Stomach (tissue), 19 donors: ENCODE measurements at places on chromosomes 6 and 20. TPM values are rescaled to one million over a fixed set of nuclear protein-coding genes. Genes with fewer than 3 reads are reported as not detected.

The PPIL6 gene
- total RNA-seq, result not detected

GRCh38 chr6:151534576-151534975, 40.8 kb downstream of the CCDC170 start:
- no peak overlapping the region for H3K4me3 ChIP-seq
- H3K27ac ChIP-seq, result no peak overlapping the region
- H3K4me1 ChIP-seq, result no peaks in the 10 kb centered on the region
- no peaks in the 10 kb centered on the region for H3K36me3 ChIP-seq

DNA sequence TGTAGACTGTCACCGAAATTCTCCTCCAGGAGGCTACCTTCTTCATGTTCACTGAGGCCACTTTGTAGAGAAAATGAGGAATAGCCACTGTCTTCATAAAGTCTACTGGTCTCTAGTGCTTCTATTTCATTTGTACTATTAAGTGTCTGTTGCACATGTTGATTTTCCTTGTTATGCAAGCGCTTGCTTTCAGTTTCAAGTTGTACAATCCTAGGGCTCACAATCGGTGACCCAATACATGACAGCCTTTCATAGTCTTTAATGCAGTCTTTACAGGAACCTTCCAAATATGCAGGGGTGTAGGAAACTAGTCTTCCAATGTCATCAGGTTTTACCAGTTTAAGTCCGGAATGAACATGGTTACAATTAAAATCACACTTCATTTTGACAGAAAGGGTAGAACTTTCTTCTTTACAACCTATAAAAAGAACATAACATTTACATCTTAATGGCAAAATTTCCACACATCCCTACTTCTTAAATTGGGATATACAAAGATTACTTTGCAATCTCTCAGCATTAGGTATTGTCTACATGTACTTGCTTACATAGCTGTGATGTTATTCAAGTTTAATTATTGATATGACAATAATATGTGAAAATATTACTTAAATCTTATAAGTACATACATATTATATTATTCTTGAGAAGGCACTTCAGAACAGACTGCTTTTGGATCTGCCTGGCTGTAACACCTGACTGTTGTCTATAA, 7.5 kb downstream of the FBXO5 start:
- peaks cover 12% of the 10 kb centered on the region for H3K4me1 ChIP-seq
- no peak overlapping the region for H3K4me3 ChIP-seq
- peak; percentile 26 for DNase-seq
- H3K27ac ChIP-seq, result peak overlapping the region; percentile 21
- H3K36me3 ChIP-seq, result peaks cover 51% of the 10 kb centered on the region

DNA sequence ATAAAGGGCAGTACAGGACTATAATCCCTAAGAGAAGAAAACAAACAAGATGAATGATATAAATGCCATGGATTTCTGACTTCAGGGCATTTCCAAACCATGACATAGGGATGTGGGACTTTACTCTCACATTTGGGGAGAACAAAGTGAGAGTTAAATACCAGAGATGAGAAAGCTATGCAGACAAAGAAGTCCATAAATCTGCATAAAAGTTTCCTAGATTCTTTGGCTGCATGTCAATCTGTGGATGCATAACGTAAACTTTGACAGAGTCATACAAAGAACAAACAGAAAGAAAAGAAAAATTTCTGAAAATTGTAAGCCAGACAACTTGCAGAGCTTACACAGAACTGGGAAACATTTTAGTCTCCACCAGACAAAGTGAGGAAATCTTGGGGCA, 11.7 kb downstream of the EPM2A start:
- DNase-seq, result no peak
- H3K27me3 ChIP-seq, result no peaks in the 10 kb centered on the region
- no peak overlapping the region for H3K27ac ChIP-seq
- H3K4me3 ChIP-seq, result no peak overlapping the region
- no peaks in the 10 kb centered on the region for H3K36me3 ChIP-seq
- H3K4me1 ChIP-seq, result no peaks in the 10 kb centered on the region

The HAO1 gene
- not detected for total RNA-seq

DNA sequence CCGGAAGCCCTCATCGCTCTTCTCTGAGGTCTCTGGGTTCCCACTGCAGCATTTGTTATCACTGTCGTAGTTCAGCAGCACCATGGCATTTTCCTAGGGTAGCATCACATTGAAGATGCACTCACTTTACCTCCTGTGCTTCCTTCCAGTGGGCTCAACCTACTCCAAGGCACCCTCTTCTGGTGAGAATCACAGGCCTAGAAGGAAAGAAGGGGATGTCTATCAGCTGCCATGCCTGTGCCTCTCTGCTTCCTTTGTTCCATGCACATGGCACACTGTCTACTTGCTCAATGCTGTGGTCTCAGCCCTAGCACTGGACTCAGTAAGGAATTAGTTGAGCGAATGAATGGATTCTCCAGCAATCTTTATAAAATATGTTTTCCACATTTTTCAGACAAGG, 22.6 kb downstream of the CST4 start:
- no peak overlapping the region for H3K4me3 ChIP-seq
- no peaks in the 10 kb centered on the region for H3K36me3 ChIP-seq
- DNase-seq, result no peak
- H3K27me3 ChIP-seq, result no peaks in the 10 kb centered on the region
- H3K27ac ChIP-seq, result no peak overlapping the region
- H3K4me1 ChIP-seq, result no peaks in the 10 kb centered on the region

GRCh38 chr20:4728120-4728760, 6.5 kb downstream of the PRND start:
- DNase-seq, result no peak
- H3K4me1 ChIP-seq, result no peaks in the 10 kb centered on the region
- no peaks in the 10 kb centered on the region for H3K36me3 ChIP-seq
- no peaks in the 10 kb centered on the region for H3K27me3 ChIP-seq

The BPIFB2 gene
- not detected for total RNA-seq

The FNDC1 gene
- not detected for total RNA-seq

The EIF6 gene
- total RNA-seq, result 88.9 TPM

DNA sequence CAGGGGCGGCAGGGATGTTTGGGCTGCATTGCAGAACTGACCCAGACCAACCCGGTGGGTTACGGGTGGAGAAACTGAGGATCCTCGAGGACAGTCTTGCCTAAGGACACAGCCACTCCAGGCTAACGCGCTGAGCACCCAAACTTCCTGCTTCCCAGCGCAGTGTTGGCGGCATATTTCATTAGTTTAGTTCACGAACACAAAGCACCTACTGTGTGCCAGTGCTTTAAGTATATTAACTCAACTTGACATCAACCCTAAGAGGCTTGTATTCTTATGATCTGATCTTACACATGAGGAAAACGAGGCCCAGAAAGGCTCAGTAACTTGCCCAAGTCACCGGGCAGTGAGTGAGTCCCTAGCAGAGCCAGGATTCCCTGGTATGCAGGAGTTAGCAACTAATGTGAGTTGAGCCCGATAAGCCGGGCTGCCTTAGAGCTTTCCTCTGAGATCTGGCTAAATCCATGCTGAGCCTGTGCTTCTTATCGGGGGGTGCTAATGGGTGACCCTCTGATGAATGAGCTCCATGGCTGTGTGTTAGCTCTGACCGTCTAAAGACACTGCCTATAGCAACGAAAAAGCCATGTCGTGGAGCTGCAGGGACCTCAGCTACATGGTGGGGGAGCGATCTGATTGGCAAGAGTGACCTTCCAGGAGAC, 92.7 kb downstream of the CD40 start:
- DNase-seq, result no peak
- H3K4me1 ChIP-seq, result peaks cover 7% of the 10 kb centered on the region
- no peaks in the 10 kb centered on the region for H3K36me3 ChIP-seq
- no peak overlapping the region for H3K4me3 ChIP-seq
- H3K27me3 ChIP-seq, result peaks cover 36% of the 10 kb centered on the region

DNA sequence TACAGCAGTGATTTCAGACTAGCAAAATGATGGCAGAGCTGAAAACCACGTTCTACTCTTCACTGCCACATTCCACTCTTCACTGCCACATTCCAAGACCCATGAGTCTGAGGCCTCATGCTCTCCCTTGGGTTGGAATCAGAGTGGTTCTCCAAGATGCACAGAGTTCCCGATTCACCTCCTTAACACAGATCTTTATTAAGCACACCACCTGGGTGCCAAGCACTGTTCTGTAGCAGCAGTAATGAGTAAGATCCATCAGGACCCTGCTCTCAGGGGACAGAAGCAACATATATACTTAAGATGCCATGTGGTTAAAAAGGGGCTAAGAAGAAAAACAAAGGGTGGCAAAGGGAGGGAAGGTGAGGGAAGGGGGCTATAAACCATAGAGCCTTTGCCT, 26.9 kb downstream of the TSHZ2 start:
- DNase-seq, result no peak
- no peaks in the 10 kb centered on the region for H3K36me3 ChIP-seq
- no peak overlapping the region for H3K27ac ChIP-seq
- H3K27me3 ChIP-seq, result no peaks in the 10 kb centered on the region
- no peaks in the 10 kb centered on the region for H3K4me1 ChIP-seq
- no peak overlapping the region for H3K4me3 ChIP-seq

The AK9 gene
- total RNA-seq, result 15.9 TPM

DNA sequence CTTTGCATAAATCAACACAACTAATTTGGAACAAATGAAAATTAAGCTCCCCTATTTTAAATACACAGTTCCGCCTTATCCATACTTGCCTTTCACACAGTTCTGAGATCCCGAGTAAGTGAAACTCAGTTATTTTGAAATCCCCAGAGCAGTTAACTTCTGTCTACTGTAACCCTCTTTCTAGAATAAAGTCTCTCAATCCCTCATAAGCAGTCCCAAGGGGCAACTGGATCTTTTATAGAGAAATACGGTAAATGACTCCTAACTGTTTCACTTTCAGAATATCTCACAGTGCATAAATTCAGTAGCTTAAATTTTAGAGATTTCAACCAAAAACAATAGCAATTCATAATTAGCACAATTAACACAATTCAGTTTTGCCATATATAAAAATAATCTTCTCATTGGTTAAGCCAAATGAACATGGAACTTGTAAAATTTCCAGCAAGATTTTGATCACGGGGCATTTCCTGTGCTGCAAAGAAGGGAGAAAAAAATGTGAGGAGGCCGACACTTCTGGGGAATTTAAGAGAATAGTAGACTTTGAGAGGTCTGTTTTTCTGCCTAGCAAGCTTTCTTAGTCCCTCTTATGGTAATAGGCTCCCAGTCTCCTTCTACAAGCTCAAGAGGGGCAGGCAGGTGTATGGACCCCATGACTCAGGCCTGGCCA, 78.3 kb downstream of the KIF6 start:
- H3K27me3 ChIP-seq, result no peaks in the 10 kb centered on the region
- no peak overlapping the region for H3K4me3 ChIP-seq
- no peak overlapping the region for H3K27ac ChIP-seq

GRCh38 chr20:13262302-13262650, 41.2 kb downstream of the ISM1 start:
- H3K4me1 ChIP-seq, result no peaks in the 10 kb centered on the region
- H3K27me3 ChIP-seq, result no peaks in the 10 kb centered on the region
- H3K36me3 ChIP-seq, result no peaks in the 10 kb centered on the region
- H3K4me3 ChIP-seq, result no peak overlapping the region
- DNase-seq, result no peak

DNA sequence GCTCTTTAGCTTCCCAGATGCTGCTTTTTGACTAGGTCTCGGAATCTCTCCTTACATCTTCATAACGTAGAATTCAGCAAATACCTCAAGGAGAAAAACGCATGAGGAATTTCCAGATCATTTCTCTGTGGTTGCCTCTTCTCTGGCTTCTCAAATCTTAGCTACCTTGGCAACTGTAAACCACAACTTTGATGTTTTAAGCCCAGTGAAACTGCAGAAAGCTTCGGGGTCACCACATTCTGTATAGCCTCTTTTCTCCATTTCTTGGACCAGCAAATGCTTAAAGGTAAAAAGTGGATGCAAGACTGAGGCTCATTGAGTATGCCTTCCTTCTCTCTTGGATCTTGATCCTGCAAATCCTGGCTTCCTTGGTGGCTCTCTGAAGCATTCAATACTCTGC, 125.5 kb upstream of the FBXL4 start:
- no peaks in the 10 kb centered on the region for H3K4me1 ChIP-seq
- peaks cover 4% of the 10 kb centered on the region for H3K27me3 ChIP-seq
- no peak overlapping the region for H3K4me3 ChIP-seq
- DNase-seq, result no peak
- H3K36me3 ChIP-seq, result no peaks in the 10 kb centered on the region
- no peak overlapping the region for H3K27ac ChIP-seq

The RNF217 gene
- total RNA-seq, result 10.4 TPM

GRCh38 chr6:147003186-147003585, 201.0 kb upstream of the STXBP5 start:
- no peak overlapping the region for H3K27ac ChIP-seq
- no peak overlapping the region for H3K4me3 ChIP-seq
- peaks cover 8% of the 10 kb centered on the region for H3K4me1 ChIP-seq
- no peak for DNase-seq
- no peaks in the 10 kb centered on the region for H3K36me3 ChIP-seq

DNA sequence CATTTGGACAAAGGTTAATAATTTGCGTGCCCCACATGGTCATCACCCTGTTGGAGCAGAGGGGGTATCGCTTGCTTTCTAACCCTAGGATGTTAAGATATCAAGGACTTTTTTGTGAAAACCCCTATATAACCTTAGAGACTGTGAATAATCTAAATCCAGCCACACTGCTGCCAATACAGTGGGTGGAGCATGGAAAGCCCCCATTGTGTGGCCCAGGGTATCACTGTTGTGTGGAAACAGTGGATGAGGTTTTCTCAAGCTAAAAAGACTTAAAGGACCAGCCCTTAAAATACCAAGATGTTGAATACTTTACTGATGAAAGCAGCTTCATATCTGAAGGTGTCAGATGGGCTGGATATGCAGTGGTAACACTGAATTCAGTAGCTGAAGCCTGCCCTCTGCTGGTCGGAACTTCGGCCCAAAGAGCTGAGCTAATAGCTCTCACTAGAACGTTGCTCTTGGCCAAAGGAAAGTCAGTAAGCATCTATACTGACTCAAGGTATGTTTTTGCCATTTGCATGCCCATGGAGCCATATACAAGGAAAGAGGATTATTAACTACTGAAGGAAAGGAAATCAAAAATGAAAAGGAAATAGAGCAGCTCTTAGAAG, 695.2 kb downstream of the PHF3 start:
- no peaks in the 10 kb centered on the region for H3K4me1 ChIP-seq
- H3K36me3 ChIP-seq, result no peaks in the 10 kb centered on the region
- no peak overlapping the region for H3K4me3 ChIP-seq
- H3K27me3 ChIP-seq, result no peaks in the 10 kb centered on the region

- H3K36me3 ChIP-seq, result no peaks in the 10 kb centered on the region
- H3K27ac ChIP-seq, result no peak overlapping the region
- no peak for DNase-seq
- H3K27me3 ChIP-seq, result no peaks in the 10 kb centered on the region
Observed at GRCh38 chr6:53361549-53362031, 12.8 kb upstream of the ELOVL5 start.

- H3K4me1 ChIP-seq, result peaks cover 2% of the 10 kb centered on the region
- no peaks in the 10 kb centered on the region for H3K27me3 ChIP-seq
- H3K4me3 ChIP-seq, result no peak overlapping the region
- H3K36me3 ChIP-seq, result peaks cover 71% of the 10 kb centered on the region
- no peak overlapping the region for H3K27ac ChIP-seq
Observed at GRCh38 chr6:41929924-41930323, 8.6 kb downstream of the BYSL start.
